ENCODE measurements at places on chromosomes 5 and 9.

GRCh38 chr5:65332591-65332990 is 149.1 kb downstream of the ADAMTS6 start:
- no peak for DNase-seq

- DNase-seq: no peak
Observed at GRCh38 chr9:34190996-34191892, 12.4 kb downstream of the UBAP1 start.

- no peak for DNase-seq
Observed at GRCh38 chr9:16213781-16214515, 656.5 kb downstream of the BNC2 start.

GRCh38 chr9:104826079-104826775 is 62.3 kb downstream of the NIPSNAP3B start:
- DNase-seq: no peak

DNA sequence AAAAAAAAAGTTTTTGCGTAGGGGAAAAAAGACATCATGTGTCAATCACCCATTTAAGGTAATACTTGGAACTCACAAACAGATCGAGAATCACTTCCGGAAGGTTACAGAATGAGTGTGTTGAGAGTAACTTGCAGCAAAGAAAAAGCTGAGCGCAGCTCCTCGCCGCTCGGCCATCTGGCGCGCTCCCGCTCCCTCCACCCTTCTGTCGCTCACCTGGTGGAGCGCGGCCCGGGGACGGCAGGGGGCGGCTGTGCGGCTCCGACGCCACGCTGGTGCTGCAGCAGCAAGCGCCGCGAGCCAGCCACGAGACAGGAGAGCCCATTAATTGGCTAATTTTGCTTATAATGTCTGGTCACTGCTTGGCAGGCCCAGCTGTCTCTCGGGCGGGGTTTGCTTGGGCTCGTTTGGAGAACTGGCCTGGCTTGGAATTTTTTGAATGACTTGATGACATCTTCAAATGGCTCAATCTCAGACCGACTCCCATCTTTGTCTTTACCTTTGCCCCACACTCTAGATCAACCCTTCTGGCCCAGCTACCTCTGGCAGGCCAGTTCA is 601.8 kb downstream of the CCDC171 start:
- no peak for DNase-seq

- no peak for DNase-seq
Observed at GRCh38 chr5:147406636-147407035, 103.2 kb downstream of the DPYSL3 start.

DNA sequence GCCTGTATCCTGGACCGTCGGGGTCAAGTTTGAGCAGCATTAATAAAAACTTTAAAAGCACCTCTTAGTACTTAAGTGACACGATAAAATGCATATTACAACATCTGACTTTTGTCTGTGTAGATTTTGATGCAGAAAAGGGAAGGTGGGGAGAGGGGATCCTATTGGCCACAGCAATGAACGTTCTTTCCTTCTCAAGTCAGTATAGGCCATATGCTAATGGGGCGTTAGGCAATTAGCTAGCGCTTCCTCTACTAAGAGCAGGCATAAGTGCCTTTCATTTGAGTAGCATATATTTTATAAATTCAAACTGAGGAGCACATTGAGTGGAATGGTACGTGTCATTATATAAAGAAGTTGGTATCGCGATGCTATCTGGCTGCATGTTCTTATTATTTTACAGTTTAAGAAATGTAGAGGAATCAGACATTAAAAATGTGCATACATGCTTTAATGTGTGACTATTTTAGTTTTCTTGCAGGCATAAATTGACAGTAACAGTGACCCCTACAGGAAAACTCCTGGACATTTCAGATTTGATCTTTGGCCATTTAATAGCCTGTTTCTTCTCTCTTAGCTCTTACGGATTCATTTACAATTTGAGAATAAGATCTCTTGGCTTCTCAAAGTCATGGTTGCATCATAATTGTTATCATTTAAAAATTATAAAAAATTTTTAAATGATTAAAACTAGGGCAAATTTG is 1.1 kb upstream of the GNA14 start:
- no peak for DNase-seq

GRCh38 chr5:103360475-103360874 is 101.9 kb downstream of the MACIR start:
- no peak for DNase-seq

DNA sequence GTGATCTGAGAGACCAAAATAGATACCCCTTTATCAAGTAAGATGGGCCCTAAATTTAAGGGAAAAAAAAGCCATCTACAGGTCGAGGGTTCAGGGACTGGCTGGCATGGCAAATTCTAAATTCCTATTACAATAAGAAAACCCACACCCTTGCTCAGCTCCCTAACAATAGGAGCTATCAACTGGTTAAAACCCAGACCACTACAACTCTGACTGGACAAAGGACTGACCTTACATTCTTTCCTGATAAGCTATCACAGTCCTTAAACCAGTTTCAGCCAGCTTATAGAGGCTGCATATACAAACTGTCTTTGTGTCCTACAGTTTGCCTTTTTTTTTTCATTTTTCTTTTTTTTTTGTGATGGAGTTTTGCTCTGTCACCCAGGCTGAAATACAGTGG is 803.6 kb downstream of the NR2F1-AS1 start:
- no peak for DNase-seq
